ENCODE measurements at places on chromosomes 4 and X. TPM values are rescaled to one million over a fixed set of nuclear protein-coding genes. Genes with fewer than 3 reads are reported as not detected.

DNA sequence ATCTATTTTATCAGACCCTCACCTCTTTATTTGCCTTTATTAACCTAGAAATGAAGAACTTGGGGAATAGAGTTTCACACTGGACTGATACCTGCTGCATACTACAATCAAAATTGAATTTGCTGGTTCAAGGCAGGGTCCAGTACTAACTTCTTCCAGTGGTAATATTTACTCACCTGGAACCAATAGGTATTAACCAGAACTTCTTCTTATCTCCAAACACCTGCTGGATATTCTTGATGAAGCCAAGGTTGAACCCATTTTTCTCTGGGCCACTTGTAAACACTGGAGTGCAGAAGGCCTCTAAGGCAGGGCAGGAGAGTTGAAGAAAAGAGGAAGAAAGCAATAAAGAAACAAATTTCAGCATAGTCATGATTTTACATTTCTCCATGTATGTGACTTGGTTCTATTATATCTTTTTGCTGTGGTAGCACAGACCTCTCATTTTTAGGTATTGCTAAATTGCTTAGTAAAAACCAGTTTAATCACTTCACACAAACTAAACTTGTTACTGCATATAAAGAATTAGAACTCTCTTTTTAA is 101.1 kb downstream of the ZDHHC15 start:
- DNase-seq = no peak

DNA sequence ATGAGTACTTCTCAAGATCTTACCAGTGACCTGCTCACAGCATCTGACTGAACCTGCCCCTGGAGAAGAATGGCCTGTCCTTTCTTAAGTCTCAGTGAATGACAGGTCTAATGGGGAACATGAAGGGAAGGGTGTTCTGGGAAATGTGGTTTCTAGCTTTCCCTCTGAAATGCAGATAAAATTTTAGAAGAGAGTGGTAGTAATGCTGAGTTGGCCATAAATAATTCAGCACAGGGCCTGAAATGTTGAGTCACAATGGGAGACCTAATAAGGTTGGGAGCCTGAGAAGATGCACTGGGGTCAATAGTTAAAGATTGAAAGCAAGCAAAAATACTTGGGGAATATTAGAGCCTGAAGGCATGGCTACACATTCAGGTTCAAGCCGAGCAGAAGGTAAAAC is 214.9 kb upstream of the ARHGAP24 start:
- DNase-seq = no peak

SULT1B1 gene
- polyA plus RNA-seq = 1.5 TPM

GRCh38 chr4:144410230-144410783 is 235.6 kb upstream of the HHIP start:
- DNase-seq = no peak

GRCh38 chr4:101292214-101292613 is 55.1 kb downstream of the PPP3CA start:
- no peak for DNase-seq

MAGEC2 gene
- polyA plus RNA-seq = not detected
